BJ (cell line): ENCODE measurements at places on chromosomes 4 and X. TPM values are rescaled to one million over a fixed set of nuclear protein-coding genes. Genes with fewer than 3 reads are reported as not detected.

Gene CXorf49
- not detected in 2 replicates for polyA plus RNA-seq

Gene SSX1
- not detected in 2 replicates for polyA plus RNA-seq

Gene SSX4B
- not detected in 2 replicates for polyA plus RNA-seq

Gene PAGE2B
- not detected in 2 replicates for polyA plus RNA-seq

Gene ITGB1BP2
- 6.8 and 10.5 TPM in 2 replicates for polyA plus RNA-seq

Gene SYTL4
- polyA plus RNA-seq = 3.3 and 5.0 TPM in 2 replicates

Gene ZNF630
- polyA plus RNA-seq = 0.90 and 1.5 TPM in 2 replicates

Gene ARHGAP36
- polyA plus RNA-seq = not detected in 2 replicates

Gene IL2
- not detected in 2 replicates for polyA plus RNA-seq

Gene CBLL2
- polyA plus RNA-seq = not detected in 2 replicates

Gene UGT2A1
- polyA plus RNA-seq = not detected in 2 replicates

Gene FABP2
- not detected in 2 replicates for polyA plus RNA-seq

Gene GIMD1
- polyA plus RNA-seq = not detected in 2 replicates

Gene MAGEA2
- not detected in 2 replicates for polyA plus RNA-seq

Gene TEX11
- polyA plus RNA-seq = not detected in 2 replicates
